Stimulated activated CD8-positive, alpha-beta memory T cell treated with anti-CD3 and anti-CD28 coated beads, Interleukin-7, amount 100 ng/mL, for 1 hour (primary cell): ENCODE measurements at places on chromosomes 1 and 21.

DNA sequence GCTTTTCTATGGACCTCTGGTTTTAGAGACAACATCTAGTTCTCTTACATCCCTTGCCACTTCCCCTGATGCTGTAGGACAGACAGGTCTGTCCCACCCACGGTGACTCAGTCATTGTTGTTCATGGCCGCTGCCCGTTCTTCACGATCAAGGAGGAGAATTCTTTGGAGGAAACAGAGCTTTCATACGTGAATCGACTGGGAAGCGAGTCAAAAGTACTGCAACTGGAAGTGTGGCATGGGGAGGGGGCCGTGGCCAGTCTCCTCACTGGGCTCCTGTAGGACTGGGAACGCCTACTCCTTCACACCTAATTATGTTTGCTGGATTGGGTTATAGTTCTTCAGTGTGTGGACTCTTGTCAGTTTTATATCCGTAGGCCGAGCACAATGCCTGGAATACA, 4.4 kb upstream of the SLC37A1 start:
- DNase-seq, result no peak

- no peak for DNase-seq
These were observed 59.9 kb upstream of the CNN3 start for GRCh38 chr1:94986783-94987182.

DNA sequence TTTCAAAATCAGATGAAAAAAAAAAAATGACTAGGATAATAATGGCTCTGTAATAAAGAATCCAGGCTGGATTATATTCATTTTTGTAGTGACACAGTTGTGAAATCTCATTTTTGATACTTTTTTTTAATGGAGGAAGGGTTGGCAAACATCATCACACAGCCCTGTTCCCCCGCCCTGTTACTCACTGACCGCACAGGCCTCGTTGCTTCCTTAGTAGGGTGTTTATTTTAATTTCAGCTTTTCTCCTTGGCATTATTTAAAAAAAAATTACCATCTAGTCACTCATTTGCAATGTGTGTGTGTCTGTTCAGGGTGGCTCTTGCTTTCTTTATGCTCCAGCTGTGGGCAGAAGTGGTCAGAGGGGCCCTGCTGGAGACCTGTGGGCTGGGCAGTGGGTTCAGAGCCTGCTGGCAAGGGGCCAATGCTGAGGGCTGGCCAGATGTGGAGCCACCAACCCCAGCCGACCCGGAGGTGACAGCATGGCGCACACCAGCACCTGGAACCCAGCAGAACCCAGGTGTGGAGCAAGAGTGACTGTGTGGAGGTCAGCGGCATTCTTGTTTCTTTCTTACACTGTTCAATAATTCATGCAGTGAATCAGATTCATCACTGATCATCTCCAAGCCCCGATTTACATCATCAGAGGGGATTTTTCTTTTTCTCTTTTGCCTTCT, 44.6 kb downstream of the ZSCAN20 start:
- DNase-seq, result no peak

DNA sequence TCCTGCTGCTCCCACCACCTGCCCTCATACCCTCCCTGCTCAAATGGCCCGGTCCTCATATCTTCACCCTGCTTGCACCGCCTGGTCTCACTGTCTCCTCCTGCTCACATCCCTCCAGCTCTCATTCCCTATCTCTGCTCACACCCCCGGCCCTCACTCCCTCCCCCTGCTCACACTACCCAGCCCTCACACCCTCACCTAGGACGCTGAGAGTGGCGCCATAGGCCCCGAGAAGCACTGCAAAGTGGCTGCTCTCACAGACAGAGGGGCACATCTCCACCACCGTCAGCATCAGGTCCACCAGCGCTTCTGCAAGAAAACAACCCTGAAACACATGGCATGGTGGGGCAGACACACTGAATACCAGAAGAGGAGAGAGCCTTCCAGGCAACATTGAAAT, 38.6 kb downstream of the MRAP start:
- DNase-seq, result no peak

- peak; percentile 78 for DNase-seq
These were observed 9.2 kb downstream of the ABCG1 start for GRCh38 chr21:42227909-42228708.

GRCh38 chr1:50603274-50604271, 180.3 kb upstream of the DMRTA2 start:
- DNase-seq, result no peak

- peak; percentile 55 for DNase-seq
These were observed 1.7 kb downstream of the BEST4 start for GRCh38 chr1:44786138-44786840.

DNA sequence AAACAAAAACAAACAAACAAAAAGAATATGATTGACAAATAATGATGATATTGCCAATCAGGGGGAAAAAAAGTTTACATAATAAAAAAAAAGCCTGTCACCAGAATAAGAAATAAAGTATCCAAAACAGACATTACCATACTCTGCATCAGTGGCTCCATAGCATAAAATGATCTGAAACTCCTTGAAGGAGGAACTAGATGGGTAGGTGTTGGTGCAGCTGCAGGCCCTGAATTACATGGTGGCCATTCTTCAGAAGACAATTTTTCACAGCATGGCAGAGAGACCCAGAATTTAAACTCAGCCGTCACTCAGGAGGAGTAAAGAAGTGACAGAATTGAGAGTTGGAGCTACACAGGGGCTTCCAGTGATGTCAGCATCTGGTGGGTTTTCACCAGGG, 60.2 kb downstream of the GLUL start:
- DNase-seq, result no peak

DNA sequence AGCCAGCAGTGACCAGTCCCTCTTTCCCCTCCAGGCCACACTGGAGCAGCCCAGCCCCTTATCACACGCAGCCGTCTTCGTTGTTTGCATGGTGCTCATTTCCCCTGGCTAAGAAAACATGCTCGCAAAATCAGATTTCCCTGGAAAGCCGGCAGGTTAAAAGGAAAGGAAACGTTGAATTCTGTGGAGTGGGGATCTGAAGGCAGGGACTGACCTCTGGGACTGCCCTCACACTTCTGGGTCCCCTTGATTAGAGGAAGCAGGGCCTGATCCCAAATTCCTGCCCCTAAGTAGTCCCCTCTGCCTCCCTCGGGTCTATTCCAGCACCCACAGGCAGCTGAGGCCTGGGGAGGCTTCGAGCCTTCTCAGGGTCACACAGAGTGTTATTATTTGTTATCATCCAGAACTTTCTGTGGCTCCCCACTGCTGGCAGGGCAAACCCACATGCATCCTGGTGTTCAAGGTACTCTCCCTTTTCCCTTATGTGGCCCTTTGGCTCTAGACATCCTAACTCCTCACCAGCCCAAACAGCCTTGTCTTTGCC, 125.2 kb upstream of the ZBTB40 start:
- DNase-seq, result no peak
